GM23248 (cell line): ENCODE measurements at places on chromosomes 2 and 18. TPM values are rescaled to one million over a fixed set of nuclear protein-coding genes. Genes with fewer than 3 reads are reported as not detected.

GRCh38 chr2:233416706-233417105 is 62.4 kb downstream of the DGKD start:
- H3K27me3 ChIP-seq = no peaks in the 10 kb centered on the region
- no peak overlapping the region for H3K27ac ChIP-seq
- no peak for DNase-seq
- no peaks in the 10 kb centered on the region for H3K36me3 ChIP-seq
- no peak overlapping the region for H3K4me3 ChIP-seq
- peaks cover 26% of the 10 kb centered on the region for H3K4me1 ChIP-seq

The FEV gene
- total RNA-seq = not detected in 2 replicates

DNA sequence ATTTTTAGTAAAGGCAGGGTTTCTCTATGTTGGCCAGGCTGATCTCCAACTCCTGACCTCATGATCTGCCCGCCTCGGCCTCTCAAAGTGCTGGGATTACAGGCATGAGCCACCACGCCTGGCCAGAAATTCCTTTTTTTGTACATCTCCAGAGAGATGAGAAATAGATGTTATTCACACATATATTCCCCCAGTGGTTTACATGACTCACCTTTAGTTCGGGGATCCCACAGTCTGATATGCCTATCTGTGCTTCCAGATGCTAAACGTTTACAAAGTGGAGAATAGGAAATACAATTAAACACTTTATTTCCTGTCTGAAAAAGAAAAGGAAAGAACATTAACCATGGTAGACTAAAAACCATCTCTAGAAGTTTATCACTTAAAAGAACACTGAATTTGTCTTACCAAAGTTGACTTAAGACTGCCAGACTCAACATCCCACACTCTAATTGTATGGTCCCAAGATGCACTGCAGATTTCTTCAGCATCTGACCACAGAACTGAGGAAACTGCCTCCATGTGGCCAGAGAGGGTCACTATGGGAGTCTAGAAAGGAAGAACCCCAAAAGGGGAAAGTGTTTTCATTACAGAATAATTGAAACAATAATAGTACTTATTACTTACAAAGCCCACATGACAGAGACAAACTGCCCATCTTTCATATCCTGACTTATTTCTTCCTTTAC is 12.6 kb upstream of the ICA1L start:
- H3K27me3 ChIP-seq = no peaks in the 10 kb centered on the region
- H3K4me3 ChIP-seq = no peak overlapping the region
- H3K27ac ChIP-seq = 0 out of 2 replicates have a peak overlapping the region, but pooled peaks have one; percentile 28

DNA sequence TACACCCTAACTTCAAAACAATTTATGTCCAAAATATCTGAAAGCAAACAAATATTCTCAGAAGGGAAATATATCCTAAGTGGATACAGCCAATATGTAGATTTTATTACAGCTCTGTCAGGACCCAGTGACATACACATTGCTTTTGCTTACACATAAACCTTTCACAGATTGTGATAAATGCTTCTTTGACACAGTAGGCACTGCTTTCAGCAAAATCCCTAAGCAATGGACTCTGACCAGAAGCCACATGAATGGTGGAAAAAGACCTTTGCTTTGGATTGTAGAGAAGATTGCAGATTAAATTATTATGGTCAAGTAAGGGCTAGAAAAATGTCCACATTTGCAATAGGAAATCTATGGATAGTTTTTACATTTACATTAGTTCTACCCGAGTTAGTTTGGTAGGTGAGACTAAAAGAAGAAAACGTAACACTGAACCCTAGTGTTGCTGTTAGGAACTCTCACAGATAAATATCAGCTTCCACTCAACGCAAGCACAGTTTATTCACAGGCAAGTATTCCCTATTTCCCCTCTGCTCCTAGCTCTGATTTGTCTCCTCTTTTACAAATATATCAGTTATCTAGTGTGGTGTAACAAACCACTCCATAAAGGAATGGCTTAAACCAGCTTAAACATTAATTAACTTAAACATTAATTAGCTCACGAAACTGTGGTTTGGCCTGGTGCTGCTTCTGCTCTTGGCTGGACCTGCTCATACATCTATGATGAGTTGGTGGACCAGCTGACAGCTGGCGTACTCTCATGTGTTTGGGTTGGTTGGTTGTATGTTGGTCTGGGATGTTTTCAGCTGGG is 23.6 kb upstream of the SERPINE2 start:
- no peak overlapping the region for H3K4me3 ChIP-seq
- H3K27ac ChIP-seq = no peak overlapping the region
- no peak for DNase-seq
- no peaks in the 10 kb centered on the region for H3K36me3 ChIP-seq
- no peaks in the 10 kb centered on the region for H3K4me1 ChIP-seq

DNA sequence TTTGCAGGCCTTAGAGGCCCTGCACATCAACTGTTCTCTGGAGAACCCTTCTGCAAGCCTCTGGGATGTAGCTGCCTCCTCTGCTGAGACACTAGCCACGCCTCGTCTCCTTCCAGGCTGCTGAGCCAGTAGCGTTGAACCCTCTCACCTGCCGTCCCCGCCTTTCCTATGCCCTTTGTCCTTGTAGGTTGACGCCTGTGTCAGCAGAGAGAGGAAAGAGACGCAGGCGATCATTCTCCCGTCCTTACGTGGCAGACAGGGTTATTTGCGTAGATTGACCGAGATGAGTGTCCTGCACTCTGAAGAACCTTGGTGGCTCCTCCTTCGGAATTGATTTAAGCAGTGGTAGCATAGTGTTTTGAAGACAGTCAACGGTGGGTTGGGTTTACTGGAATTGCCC is 27.8 kb downstream of the ID2 start:
- H3K4me3 ChIP-seq = no peak overlapping the region
- H3K4me1 ChIP-seq = no peaks in the 10 kb centered on the region
- no peaks in the 10 kb centered on the region for H3K36me3 ChIP-seq
- no peaks in the 10 kb centered on the region for H3K27me3 ChIP-seq
- no peak overlapping the region for H3K27ac ChIP-seq
- DNase-seq = no peak

DNA sequence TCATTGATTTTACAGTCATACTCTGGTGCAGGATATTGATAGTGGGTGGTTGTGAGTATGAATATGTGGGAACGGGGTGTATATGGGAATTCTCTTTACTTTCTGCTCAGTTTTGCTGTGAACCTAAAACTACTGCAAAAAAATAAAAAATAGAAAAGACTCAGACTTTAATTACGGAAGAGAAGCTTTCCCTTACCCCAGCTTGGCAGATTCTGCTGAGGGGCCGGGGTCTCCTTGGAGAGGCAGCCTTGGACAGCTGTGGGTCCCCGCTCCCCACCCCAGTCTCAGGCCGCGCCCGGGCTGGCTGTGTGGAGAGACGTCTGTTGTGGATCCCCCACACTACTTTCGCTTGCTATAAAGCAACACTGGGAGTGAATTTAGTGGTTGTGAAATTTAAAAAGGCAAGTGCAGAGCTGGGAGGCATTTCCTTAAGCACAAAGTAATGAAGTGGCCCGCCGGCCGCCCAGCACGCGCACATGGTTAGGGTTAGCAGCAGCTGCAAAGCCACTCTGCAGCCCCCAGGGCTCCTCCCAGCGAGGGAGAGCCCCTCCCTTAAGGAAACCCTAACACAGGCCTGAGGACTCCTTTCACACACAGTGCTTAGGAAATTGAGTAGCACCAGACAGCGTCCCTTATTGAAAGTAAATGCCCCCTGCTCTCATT is 102.4 kb downstream of the DDX1 start:
- H3K4me1 ChIP-seq = no peaks in the 10 kb centered on the region
- no peaks in the 10 kb centered on the region for H3K27me3 ChIP-seq

DNA sequence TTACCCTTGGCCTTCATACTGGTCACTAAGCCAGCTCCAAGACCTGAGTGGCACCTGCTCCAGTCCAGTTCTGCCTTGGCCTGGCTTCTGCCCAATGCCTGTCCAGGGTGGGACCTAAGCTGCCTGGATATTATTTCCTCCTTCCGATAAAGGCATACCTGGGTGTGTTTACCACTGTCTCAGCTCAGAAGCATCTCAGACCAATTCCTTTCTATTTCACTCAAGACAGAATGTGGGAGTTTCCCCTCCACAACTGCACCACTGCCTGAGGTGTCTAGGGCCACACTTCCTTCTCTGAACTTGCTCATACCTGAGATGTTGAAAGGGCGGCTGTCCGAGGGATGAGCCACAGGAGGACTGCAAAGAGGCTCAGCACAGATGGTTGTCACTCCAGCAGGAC is 18.4 kb upstream of the CAB39 start:
- H3K4me1 ChIP-seq = peaks cover 9% of the 10 kb centered on the region; the same call in 1 of the 2 replicates
- DNase-seq = no peak
- H3K4me3 ChIP-seq = no peak overlapping the region

- H3K27me3 ChIP-seq = peaks cover 14% of the 10 kb centered on the region
- H3K36me3 ChIP-seq = no peaks in the 10 kb centered on the region
- H3K27ac ChIP-seq = no peak overlapping the region
- DNase-seq = no peak
- no peak overlapping the region for H3K4me3 ChIP-seq
Measured at GRCh38 chr2:201955231-201955630, 78.4 kb upstream of the FZD7 start.
